ENCODE measurements at places on chromosomes 12 and 14.

DNA sequence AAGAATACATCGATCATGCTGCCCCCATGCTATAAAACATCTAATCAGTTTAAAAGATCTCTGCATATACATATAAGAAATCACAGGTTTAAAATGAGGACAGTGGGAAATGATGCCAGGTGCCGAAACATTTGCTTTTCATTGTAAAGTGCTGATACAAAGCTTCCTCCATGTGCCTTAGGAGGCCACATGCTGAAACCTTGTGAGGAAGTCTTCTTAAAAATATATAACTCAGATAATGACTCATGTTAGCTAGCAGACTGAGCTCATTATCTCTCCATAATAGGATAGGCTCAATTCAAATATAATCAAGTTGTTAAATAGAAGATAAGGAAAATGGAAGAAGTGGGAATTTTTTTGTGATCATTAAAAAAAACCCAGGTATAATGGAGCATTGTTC, 65.9 kb downstream of the RFX4 start:
- no peak for DNase-seq

DNA sequence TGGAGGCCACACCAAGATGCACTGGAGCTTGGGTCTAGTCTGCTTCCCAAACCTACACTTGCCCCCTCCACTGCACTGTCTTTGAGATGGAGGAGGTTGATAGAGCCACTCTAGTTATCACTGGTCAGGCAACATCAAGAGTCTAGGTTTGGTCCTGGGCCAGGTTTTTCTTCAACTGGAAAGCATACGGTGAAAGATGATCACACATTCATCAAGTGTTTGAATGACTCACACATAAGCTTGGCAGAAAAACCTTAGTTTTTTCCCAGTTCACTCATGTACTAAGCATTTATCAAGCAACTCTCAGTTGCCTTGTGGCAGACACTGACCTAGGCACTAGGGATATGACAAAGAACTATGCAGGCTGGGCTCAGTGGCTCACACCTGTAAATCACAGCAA, 84.5 kb downstream of the PLEKHG3 start:
- DNase-seq = no peak

- no peak for DNase-seq
Observed at GRCh38 chr12:115375186-115375991, 691.4 kb upstream of the TBX3 start.

DNA sequence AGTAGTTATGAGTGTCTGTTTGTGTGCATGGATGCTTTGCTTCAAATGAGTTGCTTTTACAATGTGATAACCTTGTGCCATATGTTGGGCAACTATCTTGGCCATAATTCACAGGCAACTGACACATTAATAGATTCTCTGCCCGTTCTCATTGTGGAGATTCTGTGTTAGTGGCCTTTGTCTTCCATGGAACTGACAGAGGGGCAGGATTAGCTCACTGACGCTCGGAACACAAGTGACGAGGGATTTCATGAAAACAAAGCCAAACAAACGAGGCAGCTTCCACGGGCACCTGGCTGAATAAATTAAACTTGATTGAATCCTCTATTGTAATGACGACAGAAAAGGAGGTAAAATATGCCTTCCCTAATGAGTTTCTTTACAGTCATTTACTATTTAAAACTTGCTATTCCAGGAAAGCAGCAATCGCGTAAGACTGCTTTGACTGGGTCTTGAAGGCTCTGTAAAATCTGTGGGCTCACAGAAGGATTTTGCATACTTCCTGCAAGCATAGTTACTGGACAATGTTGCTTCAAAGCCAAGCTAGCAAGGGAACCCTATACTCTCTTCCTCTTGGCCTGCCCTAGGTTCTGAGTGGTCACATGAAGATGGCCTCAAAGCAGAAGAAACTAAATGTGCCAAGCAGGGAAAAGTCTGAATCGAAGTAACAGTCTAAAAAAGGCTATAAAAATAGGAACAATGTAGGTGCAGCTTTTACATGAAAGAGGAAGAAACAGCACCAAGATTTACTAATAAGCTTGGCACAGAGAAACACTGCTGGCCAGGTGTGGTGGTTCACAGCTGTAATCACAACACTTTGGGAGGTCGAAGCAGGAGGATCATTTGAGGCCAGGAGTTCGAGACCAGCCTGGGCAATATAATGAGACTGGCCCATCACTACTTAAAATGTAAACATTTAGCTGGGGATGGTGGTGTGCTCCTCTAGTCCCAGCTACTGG, 28.1 kb upstream of the SINHCAF start:
- DNase-seq = no peak

- DNase-seq = no peak
Observed at GRCh38 chr12:85369365-85370154, 89.5 kb downstream of the ALX1 start.

DNA sequence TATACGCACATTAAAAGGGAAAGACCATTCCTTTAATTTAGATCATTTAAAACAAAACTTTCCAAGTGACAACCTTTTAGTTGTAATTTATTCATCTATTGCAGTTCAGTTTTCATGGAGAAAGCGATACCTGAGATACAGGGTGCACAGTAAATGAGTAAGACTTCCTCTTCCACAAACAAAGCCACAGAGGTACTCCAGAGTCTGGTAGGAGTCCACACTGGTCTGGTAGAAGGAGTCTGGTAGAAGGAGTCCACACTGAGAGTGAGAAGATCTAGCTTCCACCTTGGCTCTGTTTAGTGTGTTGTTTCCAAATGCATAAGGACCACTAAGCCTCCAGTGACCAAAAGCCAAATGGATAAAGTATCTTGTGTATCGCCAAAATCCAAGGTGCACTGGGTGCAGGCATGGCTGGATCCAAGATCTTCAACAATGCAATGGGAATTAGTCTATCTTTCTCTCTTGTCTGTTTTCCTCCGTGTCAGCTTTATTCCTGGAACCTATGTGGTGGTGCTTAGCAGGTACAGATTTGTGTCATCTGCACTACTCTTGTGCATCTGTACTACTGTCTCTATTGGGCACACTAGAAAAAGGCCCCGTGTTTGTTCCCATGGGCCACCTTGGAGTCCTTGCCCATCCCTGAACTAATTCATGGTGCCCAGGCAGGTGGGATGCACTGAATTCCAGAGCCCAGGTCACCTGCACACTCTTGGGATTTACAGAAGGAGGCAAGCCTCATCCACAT, 331.1 kb downstream of the BCL11B start:
- no peak for DNase-seq

GRCh38 chr14:63647696-63648410, 6.2 kb upstream of the WDR89 start:
- DNase-seq = no peak

- no peak for DNase-seq
Observed at GRCh38 chr12:116320791-116321217, 43.3 kb upstream of the MED13L start.

DNA sequence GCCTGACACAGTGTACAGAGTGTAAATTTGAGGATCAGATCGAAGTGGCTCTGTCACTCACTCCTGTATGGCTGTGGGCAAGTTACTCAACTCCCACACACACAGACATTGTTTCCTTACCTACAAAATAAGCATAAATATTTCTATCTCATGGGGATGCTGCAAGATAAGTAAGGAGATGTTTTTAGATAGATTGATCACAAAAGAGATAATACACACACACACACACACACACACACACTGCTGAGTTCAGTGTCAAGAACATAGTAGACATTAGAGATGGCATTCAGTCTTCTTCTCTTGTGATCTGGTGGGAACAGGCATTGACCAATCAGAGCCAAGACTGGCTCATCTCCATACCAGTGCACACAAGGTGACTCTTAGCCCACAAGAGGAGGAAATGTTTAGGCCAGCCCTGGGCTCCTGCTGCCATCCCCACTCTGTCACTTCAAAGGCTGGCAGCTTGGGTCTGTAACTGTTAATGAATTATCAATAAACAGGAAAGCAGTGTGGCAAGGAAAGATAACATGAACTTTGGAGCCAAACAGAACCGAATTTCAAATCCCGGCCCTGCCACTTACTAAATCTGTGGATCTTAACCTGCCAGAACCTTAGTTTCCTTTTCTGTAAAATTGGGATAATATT, 3.4 kb upstream of the RNASE8 start:
- DNase-seq = no peak

- no peak for DNase-seq
Observed at GRCh38 chr14:93855737-93856136, 67.5 kb upstream of the PRIMA1 start.

DNA sequence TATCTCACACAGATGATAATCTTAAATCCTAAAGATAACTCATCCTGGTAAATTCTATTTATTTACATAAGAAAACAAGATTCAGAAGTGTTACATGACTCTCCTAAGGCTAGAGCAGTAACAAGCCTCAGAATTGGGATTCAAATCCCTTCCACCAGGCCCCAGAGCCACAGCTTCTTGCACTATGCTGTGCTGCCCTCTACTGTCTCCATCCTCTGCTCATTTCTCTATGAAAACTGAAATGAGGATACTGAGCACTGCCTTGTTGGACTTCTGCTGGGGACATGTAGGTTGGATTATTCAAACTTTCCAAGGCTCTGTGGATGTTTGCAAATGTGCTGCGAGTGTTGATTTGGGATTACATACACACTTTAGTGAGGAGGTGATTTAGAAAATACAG, 23.5 kb upstream of the C12orf50 start:
- peak; percentile 25 for DNase-seq

GRCh38 chr14:24843494-24843893, 206.5 kb downstream of the STXBP6 start:
- DNase-seq = peak; percentile 3

DNA sequence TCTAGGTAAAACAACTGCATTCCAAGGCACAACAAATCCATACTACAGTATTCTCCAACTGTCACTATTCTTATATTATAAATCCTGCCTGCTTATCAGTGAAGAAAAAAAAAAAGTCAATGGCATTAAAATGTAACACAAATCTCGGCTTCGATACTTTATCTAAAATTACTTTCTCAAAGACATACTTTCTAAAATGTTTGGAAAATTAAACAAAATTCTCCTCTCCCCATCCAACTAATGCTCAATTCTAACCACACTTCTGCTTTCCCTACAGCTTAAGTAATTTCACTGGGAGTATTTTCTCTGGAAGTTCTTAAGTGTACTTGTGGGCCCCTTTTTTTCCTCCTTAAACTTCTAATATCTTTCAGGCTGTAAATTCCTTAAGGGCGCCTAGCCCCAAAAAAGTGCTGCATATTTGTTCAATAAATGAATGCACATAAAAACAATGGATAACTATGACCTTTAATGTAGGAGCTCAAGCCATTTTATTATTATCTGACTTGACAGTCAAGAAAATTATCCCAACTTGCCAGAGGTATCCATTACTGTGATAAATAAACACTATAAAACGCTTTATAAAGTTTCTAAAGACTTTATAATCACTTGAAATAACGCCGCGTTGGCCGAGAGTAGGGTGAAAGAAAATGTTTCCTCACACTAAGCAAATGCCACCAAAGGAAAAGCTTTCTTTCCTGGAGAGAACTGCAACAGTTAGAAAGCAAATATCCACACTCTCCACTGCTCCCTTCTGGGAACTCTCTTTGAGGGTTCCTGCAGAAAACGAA, 977 bp downstream of the HEATR5A start:
- DNase-seq = no peak

DNA sequence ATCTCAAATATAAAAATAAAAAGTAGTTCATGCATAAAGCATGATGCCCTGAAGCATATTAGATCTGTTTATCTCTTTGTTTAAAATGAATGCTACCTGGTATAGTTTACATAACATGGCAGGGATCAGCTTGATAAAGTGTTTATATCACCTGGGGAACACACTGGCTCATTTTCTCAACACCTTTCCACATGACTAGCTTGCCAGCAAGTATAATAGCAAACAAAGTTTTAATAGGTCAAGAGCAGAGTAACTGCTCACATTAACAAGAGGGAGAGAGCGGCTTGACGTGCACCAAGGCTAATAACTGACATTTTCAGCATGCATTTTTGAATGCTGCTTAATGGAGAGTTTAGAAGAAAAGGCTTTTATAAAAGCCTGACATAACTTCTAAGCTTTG, 246.4 kb downstream of the EGLN3 start:
- DNase-seq = no peak

DNA sequence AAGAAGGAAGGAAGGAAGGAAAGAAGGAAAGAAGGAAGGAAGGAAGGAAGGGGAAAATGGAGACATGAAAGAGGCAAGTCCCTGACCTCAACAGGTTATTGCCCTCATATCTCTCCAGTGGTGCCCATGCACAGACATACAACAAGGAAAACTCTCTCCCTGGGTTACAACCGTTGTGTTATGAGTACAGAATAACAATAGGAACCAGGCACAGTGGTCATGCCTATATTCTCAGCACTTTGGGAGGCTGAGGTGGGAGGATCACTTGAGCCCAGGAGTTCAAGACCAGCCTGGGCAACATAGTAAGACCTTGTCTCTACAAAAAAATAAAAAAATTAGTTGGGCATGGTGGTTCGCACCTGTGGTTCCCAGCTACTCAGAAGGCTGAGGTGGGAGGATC, 139.4 kb upstream of the HMGA2 start:
- DNase-seq = no peak

DNA sequence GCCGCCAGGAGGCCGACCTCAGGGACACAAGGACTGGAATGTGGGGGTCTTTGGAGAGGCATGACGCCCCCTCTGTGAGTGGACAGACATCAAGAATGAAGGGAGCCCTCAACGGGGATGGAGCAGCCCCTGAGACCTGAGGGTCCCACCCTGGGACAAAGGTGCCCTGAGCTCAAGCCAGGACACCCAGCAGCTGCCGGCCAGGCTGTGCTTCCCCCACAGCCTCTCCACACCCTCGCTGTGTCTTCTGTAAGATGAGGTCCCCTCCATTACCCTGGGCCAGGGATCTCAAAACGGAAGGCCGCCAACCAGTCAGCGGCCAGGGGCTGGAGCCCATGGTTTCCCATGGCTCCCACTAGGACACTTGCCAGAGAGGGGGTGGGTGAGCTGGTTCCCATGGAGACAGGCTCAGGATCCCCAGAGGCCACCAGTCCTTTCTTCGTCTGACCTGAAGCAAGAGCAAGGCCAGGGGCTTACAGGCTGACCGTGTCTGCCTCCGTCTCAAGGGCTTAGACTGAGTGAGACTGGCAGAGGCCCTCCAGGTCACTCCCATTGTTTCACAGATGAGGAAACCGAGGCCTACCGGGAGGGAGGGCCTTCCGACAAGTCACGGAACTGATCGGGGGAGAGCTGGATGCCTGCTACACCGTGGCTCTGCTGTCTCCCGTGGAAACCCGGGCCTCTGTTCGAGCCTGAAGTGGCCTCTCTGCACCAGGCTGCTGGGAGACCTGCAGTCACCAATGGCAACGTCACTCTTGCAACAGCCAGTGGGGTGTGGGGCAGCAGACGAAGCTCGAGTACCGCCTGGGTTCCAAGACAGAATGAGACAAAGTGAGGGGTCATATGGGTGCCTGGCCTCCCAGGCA, 91.7 kb upstream of the DIO3 start:
- no peak for DNase-seq

- no peak for DNase-seq
Observed at GRCh38 chr14:75513911-75514672, 8.2 kb upstream of the BATF start.

- no peak for DNase-seq
Observed at GRCh38 chr12:49415521-49415970, 48.3 kb downstream of the SPATS2 start.

Data from AML-193 (cell line).